ENCODE measurements at places on chromosomes 6 and 20. TPM values are rescaled to one million over a fixed set of nuclear protein-coding genes. Genes with fewer than 3 reads are reported as not detected.

DNA sequence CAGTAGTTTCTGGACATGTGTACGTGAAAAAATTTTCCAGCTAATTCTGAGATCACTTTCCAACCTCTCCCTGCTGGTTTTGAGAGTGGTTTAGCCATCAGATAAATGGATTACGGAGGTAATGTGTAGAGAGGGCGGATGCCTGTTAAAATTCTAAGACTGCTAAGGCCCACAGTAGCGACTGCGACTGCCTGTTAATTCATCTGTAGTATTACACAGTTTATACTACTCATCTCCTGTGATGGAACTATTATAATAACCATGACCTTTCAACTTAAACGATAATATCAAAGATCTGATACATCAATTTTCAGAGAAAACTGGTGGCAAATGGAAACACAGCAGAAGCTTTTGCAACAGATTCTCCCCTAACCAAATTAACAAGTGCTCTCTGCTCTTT lies 102.3 kb downstream of the IRF4 start:
- DNase-seq: no peak

GRCh38 chr20:62726716-62727583 lies 18.3 kb downstream of the NTSR1 start:
- no peak for DNase-seq

- peak; percentile 52 for DNase-seq
Observed at GRCh38 chr20:50346374-50347283, 156.0 kb downstream of the CEBPB start.

GRCh38 chr6:104940893-104941728 lies 15.8 kb upstream of the LIN28B start:
- DNase-seq: no peak

GRCh38 chr6:69216127-69216526 lies 580.7 kb downstream of the LMBRD1 start:
- DNase-seq: no peak

DNA sequence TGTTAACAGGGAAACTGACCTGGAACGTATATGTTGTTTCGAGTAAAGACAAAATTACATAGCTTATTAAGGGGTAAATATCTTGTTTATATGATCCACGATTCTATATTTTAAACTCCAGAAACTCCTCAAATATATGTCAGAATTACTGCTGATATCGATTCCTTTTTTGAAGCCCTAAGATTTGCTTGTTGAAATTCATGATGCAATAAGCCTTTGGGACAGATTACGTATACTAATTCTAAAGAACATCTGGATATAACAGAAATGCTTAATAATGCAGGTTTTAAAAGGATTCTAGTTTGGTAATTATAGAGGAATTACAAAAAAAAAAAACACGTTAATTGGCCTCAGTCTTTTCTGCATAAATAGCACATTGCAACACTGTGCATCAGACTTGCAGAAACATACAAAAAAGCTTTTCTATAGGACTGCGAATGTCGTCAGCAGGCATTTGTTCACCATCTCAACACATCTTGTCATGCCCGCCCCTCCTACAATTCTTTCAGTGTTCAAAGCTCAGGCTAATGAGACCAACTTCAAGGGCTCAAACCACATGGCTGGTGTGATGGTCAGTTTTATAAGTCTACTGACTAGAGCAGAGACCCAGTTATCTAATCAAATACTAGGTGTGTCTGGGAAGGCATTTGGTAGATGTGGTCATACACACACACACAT lies 74.9 kb downstream of the AGPAT4 start:
- DNase-seq: no peak

- no peak for DNase-seq
Observed at GRCh38 chr6:56497240-56497639, 145.4 kb downstream of the DST start.

Gene SCRT2
- not detected for total RNA-seq

Gene FAM217A
- total RNA-seq: not detected

Gene SIRPD
- not detected for total RNA-seq

Data from HT-29 (cell line).